ENCODE measurements at places on chromosomes 5 and 9.

- no peak for DNase-seq
Measured at GRCh38 chr9:111661802-111662521, 557 bp downstream of the GNG10 start.

DNA sequence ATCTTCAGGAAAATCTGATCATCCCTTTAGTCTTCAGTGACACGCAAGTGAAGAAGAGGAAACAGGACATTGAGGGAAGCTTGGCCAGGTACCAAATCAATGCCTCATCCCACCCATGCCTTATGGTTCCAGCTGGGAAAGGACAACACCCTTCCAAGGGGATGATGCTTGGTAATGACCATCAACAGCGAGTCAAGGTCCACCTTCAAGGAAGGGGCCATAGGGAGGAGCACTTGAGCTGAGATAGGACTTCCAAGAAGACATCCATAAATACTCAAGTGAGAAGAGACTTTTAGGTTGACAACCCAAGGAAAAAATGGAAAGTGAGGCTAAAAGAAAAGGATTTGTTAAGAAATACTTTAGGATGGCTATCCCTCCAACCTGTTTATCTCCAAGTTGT lies 27.1 kb upstream of the GAS1 start:
- no peak for DNase-seq

DNA sequence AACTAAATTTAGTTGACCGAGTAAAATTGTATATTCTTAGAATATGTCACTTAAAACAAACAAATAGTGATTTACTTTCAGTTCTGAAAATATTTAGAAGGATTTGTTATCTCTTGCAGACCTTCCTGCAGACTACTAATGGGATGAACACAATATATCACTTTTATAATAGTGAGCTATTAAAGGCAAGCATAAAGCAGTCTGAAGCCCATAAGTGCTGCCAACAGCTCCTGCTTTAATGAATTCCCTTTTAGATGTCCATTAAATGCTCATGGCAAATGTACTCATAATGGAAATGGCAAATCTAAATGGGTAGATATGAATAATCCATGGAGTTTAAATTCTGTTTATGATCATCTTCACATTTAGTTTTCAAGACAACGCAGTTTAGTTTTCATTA lies 170.2 kb downstream of the RANBP17 start:
- no peak for DNase-seq

GRCh38 chr5:170434966-170435605 lies 45.9 kb upstream of the KCNMB1 start:
- DNase-seq: peak; percentile 51

DNA sequence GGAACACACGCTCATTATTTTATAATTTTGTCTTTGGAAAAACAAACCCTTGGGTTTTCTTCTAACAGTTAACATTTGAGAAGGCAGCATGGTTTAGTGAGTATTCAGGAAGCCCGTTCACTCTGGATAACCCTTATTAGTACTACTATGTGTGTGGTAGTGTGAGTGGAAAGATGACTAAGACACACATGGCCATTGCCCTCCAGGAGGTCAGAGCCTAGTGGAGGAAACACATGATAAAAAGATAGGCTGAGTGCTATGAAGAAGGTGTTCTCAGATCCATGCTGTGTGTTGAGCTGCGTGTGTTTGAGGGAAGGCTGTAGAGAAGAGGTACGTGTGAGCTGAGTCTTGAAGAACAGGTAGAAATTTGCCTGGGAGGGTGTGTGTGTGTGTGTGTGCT lies 8.4 kb downstream of the C5orf47 start:
- no peak for DNase-seq

- DNase-seq: no peak
Measured at GRCh38 chr9:116365056-116365471, 211.5 kb downstream of the PAPPA start.

DNA sequence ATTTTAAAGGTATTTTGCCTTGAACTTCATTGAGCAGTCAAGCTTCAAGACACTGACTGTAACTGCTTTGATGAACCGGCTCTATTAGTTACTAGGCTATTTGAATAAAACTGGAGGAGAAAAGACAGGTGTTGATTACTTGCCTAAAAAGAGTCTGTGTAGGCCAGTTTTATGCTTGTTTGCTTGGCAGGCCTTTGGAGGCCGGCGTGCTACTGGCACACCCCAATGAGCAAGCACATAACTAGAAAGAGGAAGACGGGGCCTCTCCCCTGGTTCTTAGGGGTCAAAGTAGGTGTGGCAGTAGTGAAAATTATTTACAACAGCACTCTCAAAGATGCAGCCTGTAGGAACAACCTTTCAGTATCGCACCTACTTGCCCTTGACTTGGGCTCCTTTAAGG lies 2.1 kb upstream of the ZFR start:
- DNase-seq: no peak

DNA sequence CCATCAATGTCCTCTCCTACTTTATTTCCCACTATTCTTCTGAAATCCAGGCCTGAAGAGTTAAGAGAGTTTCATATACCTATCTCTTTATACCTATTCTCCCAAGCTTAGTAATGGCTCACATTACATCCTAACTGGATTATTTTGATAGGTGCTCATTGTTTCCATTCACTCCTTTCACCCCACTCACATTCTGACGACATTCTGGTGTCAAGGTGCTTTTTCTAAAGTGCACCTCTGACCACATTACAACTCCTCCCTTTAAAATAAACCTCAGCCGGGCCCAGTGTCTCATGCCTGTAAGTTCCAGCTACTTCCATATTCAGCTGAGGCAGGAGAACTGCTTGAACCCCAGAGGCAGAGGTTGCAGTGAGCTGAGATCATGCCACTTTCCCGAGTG lies 417.1 kb downstream of the BNC2 start:
- no peak for DNase-seq

All from activated CD4-positive, alpha-beta T cell treated with anti-CD3 and anti-CD28 coated beads for 24 hours (primary cell).